GM23248 (cell line): ENCODE measurements at places on chromosomes 1 and 21.
A peak's percentile ranks its signal among the peaks of the same experiment; 100 is the strongest.

DNA sequence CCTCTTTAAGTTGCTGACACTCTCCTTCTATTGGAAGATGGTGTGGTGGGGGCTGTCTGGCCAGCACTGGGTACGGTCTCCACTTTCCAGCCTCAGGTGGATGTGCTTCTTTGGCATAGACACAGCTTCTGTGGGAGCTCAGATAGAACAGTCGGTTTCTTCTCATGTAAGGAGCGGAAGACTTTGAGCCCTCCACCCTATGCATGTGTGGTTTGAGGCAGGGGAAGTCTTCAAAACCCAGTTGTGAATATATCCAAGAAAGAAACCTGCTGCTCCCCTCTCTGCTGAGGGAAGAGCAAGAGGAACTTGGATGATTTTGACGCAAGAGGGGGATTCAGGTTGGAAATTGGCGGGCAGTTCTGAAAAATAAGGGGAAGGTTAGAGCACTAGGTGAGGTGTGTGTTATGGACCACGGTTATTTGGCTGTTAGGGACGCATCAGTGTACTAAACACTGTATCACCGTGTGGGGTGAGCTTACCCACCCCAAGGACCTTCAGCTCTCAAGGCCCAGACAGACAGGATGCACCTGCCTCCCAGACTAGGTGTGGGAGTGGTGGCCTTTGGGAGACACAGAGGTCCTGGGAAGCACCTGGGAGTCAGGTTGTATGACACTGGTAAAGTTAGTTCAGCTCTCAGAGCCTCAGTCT, 36.2 kb downstream of the IL6R start:
- no peak for DNase-seq

DNA sequence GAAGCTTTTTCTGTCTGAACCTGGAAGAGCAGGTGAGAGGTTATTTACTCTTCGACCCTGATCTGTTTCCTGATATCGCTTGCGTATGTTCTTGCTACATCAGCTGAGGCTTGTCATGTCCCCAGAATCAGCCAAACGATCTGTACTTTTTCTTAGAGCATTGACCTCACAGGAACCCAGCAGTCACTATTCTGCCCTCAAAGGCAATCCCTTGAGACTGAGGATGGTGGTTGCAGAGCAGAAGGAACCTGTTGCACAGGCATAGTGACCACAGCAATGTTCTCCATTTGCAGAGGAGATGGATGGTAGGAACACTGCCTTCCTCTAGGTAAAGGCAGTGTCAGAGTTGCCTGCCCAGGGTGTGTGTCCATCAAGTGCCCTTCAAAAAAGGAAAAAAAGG, 11.3 kb upstream of the LACTBL1 start:
- no peak for DNase-seq

GRCh38 chr1:3762151-3762872, 10.1 kb downstream of the CCDC27 start:
- DNase-seq: no peak

DNA sequence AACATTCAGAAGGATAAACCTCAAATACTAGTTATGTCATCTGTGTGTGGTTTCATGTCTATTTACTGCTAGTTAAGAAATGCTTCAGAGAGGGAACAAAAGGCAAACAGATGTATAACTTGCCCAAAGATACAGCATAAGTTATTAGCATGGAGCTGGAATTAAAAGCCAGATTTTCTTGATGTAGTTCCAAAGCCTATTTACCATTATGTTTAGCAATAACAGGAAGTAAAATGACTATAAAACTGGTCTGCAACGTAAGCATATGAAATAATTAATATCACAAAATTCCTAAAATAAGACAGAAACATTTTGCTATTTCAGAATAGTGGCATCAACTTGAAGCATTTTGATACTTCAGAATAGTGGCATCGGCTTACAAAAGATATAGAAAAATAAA, 1232.8 kb downstream of the NCAM2 start:
- DNase-seq: no peak

GRCh38 chr1:156229809-156230472, 12.0 kb upstream of the BGLAP start:
- DNase-seq: no peak

DNA sequence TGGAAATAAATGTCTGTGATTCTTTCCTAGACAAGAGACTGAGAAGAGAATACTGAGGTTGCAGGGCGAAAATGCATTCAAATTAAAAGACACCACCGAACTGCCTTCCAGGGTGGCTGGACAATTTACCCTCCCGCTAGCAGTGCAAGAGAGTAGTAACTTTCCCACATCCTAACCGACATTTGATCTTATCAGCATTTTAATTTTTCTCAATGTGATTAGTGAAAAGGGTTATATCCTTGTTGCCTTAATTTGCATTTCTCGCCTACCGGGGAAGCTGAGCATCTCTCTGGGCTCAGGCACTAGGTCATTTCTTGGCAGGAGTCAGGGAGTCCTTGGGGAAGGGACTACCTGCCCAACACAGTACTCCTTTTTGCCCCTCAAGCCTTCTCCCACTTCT, 2.8 kb downstream of the TNFRSF8 start:
- DNase-seq: no peak

DNA sequence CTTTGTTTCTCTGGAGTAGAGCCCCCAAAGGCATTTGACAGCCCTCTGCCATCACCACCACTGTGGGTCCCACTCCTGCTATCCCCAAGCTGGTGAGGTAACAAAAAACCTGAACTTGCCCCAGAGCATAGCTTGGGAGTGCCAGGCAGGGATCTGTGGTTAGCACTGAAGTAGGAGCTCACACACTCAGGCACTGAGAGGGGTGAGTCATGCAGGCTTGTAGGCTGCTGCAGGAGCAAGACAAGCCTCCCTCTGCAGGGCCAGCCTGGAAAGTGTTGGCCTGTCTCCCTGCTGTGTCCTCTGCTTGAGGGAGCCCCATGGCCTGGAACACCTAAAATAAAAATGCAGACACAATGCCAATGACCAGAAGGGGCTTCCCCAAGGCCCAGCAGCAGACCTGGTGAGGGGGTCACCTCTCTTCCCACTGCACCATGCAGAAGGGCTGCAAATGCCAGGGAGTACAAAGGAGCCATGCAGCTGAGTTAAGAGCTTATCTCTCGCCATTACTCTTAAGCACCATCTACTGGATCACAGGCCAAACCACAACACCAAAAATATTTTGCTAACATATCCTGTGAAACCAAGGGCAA, 108.9 kb upstream of the POGK start:
- DNase-seq: peak; percentile 7

- DNase-seq: peak; percentile 61
Measured at GRCh38 chr1:213244664-213245091, 193.6 kb downstream of the RPS6KC1 start.

DNA sequence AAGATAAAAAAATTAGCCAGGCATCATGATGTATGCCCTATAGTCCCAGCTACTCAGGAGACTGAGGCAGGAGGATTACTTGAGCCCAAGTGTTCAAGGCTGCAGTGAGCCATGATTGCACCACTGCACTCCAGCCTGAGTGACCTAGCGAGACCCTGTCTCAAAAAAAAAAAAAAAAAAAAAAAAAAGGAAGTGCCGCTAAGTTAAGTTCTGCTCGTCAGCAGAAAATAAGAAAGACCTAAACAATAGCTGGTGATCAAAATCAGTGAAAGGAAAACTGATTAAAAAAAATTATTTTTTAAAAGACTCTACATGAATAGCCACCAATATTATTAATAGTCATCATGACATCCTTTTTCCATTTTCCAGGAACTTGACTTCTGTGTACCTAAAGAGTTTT, 44.2 kb upstream of the MTR start:
- no peak for DNase-seq

DNA sequence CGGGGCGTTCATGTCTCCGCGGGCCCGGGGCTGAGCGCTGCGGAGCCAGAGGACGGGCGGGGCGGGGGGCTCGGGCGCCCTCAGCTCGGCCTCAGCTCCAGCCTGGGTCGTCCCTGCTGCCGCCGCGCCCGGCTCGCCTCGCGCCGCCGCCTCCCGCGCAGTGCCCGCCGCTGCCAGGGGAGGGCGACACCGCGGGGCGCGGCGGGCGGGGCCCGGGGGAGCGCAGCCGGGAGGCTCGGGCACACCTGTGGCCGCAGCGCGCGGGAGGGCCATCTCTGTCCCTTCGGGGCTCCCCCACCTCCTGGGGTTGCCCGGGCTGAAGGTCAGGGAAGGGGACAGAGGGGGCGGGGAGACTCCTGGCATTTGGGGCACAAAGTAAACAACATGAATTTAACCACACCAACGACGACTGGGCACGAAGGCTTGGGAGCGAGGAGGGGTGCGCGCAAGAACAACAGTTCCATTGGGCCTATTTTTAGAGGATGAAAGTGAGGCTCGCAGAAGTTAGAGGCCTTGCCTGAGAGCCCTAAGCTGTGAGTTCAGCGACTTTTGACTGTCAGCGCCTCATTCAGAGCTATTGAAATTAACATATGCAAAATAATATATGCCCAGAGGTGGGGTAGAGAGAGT, at the start of gene FAM131C:
Gene FAM131C, minus strand, starts transcription at position 162 of the 630 bp plus-strand sequence. CDS start 209 bp downstream, outside the sequence.
- DNase-seq: peak; percentile 72

DNA sequence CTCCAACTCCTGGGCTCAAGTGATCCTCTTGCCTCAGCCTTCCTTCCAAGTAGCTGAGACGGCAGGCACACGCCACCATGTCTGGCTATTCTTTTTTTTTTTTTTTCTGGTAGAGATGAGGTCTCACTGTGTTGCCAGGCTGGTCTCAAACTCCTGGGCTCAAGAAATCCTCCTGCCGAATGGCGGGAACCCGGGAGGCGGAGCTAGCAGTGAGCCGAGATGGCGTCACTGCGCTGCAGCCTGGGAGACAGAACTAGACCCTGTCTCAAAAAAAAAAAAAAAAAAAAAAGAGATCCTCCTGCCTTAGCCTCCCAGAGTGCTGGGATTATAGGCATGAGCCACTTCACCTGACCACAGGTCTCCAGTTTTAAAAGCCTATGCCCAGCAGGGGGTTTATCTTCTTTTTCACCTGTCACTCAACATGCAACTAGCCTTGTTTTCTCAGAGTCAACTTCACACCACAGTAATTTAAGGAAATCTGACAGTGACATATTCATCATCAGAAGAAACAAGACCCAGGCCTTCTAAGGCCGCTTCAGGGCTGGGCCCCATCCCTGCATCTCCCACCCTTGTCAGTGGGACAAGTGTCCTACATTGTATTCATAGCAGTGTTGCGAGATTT, 38.3 kb upstream of the GALNT2 start:
- DNase-seq: no peak

DNA sequence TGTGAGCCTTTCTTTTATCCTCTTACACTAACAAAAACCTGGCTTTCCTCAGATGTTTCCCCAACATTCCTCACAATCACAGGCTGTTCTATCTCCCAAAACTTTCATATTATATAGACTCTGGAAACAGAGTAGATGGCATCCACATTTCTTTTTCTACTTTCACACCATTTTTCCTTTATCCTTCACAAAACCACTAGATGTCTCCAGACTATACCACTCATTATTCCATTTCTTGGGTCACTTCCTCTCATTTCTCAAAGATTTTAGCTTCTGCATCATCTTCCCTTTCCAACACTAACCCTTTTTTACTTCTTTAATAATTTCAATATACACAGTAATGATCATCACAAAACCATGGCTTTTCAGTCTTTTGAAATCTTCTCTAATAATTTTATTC, 286.0 kb upstream of the DEPDC1 start:
- no peak for DNase-seq

GRCh38 chr1:192066202-192066601, 92.1 kb upstream of the RGS18 start:
- no peak for DNase-seq

DNA sequence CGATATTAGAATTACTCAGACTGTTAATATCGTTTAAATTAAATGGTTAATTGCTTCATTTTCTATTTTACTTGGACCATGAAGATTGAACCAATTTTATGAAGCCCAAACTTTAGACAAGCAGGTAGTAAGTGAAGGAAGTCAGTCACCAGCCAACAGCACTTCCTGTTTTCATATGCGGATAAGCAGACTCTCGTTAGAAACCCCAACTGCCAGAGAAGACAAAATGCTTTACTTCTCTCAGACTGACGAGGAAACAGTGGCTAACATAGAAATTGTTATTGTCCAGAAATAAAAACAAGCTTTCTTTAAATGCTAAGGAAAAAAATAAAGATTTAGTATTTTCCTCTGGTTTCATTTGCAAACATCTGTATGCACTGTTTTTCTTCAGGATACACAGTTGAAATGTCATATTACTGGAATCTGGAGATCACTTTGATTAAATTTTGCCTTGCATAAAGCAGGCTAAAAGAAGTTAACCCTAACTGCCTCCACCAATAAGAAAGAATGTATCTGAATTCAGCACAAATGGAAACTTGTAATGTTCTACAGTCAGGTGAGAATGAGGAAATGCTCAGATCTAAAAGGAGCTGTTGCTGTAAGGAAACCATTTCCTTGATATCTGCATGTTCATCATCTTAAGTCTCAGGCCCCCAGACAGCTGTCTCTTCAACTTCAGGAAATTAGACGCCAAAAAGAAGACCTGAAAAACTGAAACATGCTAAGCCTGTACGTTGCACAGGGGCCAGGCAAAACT, 129.8 kb upstream of the SAMSN1 start:
- no peak for DNase-seq

- DNase-seq: no peak
Measured at GRCh38 chr1:203265541-203265940, 36.1 kb upstream of the CHIT1 start.

DNA sequence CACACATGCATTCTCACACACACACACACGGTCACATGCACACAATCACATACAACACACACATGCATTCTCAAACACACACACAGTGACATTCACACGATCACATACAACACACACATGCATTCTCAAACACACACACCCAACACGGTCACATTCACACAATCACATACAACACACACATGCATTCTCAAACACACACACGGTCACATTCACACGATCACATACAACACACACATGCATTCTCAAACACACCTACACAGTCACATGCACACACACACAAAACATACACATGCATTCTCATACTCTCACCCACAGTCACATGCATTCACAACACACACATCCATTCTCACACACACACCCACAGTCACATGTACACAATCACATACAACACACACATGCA, 135.0 kb downstream of the CASZ1 start:
- DNase-seq: no peak
